Activated naive CD8-positive, alpha-beta T cell treated with anti-CD3 and anti-CD28 coated beads for 36 hours (primary cell): ENCODE measurements at places on chromosomes 3 and 15.

- peak; percentile 17 for DNase-seq
These were observed 355.4 kb downstream of the OTOL1 start for GRCh38 chr3:161851941-161852566.

GRCh38 chr3:76212679-76213078 is 427.3 kb upstream of the ZNF717 start:
- DNase-seq = no peak

GRCh38 chr3:196124608-196125007 is 42.7 kb upstream of the TFRC start:
- DNase-seq = no peak

DNA sequence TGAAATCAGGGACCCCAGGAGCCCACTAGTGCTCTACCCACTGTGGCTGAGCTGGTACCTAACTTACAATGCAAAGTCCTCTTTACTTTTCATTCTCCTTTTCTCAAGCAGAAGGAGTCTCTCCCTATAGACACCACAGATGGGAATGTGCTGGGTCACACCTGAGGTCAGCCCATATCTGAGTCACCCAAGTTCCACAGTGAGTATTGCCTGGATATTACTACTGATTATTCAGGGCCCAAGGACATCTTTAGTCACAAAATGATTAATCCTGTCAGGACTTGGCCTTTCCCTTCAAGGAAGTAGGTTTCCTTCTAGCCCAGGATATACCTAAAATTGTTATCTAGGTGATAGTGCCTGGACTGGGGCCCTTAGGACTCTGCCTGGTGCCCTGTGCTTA is 1305.2 kb downstream of the SI start:
- DNase-seq = no peak

DNA sequence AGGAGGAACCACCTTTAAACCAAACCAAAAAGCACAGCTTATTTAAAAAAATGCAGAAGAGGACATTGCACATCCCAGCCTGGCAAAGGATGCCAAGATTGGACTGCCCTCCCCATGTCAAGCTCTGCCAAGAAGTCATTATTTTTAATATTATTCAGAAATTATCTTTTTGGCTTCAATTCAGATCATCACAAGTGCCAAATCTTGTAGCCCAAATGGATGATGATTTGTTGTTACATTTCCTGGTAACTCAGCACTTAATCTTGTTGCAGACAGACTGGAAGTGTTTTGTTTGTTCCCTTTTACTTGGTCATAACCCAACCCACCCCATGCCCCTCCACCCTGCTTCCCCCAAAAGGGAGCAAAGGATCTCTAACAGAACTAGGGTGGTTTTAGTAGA is 28.1 kb upstream of the LXN start:
- no peak for DNase-seq

DNA sequence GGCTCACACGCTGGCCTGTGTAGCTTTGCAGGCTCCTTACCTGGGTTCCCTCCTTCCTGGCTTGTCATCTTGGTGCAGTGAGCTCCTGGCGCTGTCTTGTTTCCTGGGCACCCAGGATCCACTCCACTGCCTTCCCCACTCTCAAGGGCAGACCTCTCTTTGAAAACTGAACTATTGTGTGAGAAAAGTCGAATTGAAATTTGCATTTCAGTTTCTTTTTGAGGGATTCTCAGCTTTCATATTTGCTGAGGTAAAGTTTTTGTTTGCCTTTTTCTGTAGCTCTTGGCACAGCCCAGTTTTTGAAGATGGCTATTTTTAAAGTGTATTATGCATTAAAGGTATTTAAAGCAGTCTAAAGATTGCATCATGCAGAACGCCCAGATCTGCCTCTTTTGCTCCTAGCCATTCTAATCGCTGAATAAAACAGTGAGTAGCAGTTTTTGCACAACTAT is 70.1 kb downstream of the CCK start:
- no peak for DNase-seq

DNA sequence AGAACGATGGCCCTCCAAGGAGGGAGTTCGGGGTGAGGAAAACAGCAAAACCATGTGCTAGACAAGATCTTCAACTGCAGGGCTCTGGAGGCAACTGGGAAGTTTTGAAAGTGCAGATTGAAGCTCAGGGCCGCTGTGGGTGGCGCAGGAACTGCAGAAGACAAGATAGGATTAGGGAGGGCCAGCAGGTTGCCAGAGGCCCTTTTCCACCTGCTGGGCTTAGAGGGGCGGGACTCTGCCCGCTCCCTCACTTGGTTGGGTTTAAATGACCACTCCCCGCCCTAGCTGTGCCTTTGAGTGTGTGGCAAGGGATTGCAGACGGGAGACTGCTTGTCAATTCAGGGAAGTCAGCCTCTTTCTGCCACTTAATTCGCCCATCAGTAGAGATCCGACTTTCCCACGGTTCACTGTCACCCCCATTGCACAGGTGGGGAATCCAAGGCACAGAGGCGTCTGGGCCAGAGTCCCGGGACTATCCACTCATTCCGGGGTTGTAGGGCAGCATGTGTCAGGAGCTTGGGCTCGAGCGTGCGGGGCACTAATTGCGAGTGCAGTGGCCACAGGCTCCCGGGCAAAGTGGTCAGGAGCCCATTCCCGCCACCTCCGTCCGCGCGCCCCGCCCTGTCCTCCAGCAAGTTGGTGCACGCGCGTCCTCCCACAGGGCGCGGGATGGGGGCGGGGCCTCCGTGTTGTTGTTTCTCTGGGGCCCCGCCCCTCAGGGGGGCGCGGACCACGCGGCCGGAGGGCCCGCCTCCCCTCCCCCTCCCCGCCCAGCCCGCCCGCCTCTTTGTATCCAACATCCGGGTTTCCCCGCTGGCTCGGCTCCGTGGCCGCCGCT is at the start of gene ACVR2B:
ACVR2B (plus strand) TSS at position 816 of the 838 bp plus-strand sequence. CDS start 433 bp downstream, outside the sequence.
- DNase-seq = peak; percentile 72

- no peak for DNase-seq
These were observed 11.2 kb upstream of the LMAN1L start for GRCh38 chr15:74801311-74801997.

GRCh38 chr3:170222647-170223541 is 670 bp downstream of the PRKCI start:
- DNase-seq = peak; percentile 45

DNA sequence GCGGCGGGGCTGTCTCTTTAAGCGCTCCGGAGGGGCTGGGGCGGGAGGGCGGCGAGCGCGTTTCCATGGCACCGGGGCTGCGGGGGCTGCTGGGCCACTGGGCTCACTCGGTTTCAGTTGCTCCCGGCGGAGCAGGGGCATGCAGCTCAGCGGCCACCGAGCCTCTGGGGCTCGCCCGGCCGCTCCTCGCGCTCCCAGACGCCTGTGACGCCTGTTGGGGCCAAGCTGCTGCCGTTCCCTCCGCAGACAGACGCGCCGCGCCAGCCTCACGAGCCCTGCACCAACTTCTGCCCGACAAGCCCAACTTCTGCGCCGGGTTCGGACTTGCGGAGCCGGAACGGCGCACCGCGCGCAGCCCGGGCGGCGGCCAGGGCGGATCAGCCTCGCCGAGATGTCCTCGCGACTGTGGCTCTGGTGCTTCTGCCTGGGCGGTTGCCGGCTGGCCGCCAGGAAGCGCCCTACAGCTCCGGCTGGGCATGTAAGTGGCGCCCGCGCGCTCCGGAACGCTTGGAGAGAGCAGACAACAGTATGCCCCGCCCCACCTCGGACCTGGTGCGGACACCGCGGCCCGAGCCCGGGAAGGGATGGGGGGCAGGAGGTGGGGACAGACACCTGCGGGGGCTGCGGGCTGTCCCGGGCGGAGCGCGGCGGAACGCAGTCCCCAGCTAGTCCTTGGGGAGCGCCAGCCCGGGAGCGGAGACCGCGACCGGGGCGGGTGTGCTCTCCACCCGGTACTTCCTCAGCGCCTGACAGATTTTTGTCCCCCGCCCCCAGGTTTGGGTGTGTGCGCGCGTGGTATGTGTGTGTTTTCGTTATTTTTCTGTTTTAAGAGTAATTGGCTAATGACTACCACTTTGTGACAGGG is 154.1 kb upstream of the GOLIM4 start:
- peak; percentile 39 for DNase-seq

GRCh38 chr15:57897870-57898269 is 167.6 kb downstream of the ALDH1A2 start:
- no peak for DNase-seq
